Mesangial cell (primary cell): ENCODE measurements at places on chromosomes 2 and 18. TPM values are rescaled to one million over a fixed set of nuclear protein-coding genes. Genes with fewer than 3 reads are reported as not detected.

The SERPINB7 gene
- total RNA-seq = 4.4 TPM in 1 of 2 replicates, not detected in the other

The IL36RN gene
- total RNA-seq = not detected in 2 replicates

The CAB39 gene
- 30.1 and 35.9 TPM in 2 replicates for total RNA-seq

The SEPTIN10 gene
- total RNA-seq = 34.1 and 44.2 TPM in 2 replicates

The SPR gene
- total RNA-seq = 22.7 and 26.0 TPM in 2 replicates

The NPPC gene
- 0.76 TPM in 1 of 2 replicates, not detected in the other for total RNA-seq

The SYT4 gene
- total RNA-seq = not detected in 2 replicates

The SERPINB12 gene
- not detected in 2 replicates for total RNA-seq

The CXCR1 gene
- not detected in 2 replicates for total RNA-seq

The ZNF804A gene
- total RNA-seq = 0.16 and 0.51 TPM in 2 replicates

The ECEL1 gene
- total RNA-seq = 0.33 TPM in 1 of 2 replicates, not detected in the other

The REG1A gene
- total RNA-seq = not detected in 2 replicates

The NAT8 gene
- total RNA-seq = not detected in 2 replicates

The ANKRD30BL gene
- total RNA-seq = 0.13 TPM in 1 of 2 replicates, not detected in the other

The CCL20 gene
- 2.3 TPM in 1 of 2 replicates, not detected in the other for total RNA-seq
